Osteoblast (primary cell): ENCODE measurements at places on chromosomes 16 and 17. TPM values are rescaled to one million over a fixed set of nuclear protein-coding genes. Genes with fewer than 3 reads are reported as not detected.

DNA sequence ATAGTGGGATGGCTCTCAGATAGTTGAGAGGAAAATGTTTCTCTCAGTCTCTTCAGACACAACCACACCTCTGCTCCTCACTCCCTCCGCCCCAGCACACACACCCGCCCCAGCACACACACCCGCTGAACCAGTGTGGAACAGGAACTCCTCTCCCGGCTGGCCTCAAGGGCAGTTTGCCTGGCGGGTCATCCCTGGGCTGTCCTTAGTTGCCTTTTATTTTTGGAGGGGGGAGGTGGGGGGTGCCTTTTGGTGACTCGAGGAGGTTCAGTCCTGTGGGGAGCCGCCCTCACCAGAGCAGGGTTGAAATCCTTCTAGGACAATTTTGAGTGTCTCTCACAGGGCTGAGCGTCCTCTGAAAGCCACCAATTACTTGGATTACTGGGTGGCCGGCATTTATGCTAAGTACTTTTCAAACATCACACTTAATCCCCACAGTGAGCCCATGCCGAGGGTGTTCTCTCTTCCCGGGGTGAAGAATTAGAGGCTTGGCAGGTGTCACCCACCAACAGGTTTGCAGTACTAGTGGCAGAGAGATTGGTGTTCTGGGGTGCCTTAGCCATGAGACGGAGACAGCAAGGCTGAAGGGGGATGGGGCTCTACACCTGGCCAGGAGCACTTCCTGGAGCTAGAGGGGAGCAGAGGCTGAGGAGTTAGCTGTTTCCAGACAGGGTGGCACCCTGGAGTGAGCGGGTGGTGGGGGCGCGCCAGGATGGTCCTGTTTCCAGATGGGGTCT lies 2.8 kb downstream of the RASD1 start:
- DNase-seq, result peak; percentile 79

- DNase-seq, result peak; percentile 89
These were observed 610 bp downstream of the DOC2A start for GRCh38 chr16:30009990-30010843.

DNA sequence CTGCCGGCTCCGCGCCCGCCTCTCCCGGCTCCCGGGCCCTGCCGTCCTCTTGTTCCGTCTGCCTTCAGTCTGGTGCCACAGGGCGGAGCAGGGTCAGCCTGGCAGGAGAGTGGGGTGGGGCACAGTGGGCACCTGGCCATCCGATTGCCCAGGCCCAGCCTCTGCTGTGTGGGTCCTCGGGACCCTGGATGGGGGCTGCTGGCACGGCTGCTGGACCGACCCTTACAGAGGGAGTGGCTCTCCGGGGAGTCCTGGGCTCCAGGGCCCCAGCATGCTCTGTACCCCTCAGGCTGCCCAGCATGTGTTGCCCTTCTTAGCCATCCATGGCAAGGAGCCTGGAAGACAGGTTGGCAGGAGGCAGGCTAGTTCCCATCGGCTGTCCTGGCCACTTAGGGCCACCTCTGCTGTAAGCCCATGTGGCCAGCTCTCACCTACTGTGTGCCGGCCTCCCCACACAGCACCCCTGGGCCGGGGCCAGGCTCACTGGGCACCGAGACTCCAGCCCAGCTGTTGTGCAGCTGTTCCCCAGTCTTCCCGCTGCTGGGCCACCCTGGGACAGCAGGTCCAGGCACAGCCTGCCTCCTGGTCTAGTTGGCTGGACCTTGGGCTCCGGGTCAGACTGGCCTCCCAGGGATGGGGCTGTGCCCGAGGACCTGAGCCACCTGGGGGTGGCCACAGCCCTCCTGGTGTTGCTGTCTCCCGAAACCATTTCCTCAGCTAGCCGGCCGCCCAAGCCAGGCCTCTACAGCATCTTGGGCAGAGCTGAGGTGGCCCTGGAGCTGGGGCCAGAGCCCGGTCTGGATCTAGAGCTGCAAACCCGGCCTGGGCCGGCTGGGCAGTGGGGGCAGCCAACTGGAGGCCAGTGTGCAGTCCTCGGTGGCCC lies 24.9 kb downstream of the BAHCC1 start:
- DNase-seq, result no peak

- no peak for DNase-seq
These were observed 10.2 kb downstream of the COX4I1 start for GRCh38 chr16:85809645-85810044.

Gene RPRML
- not detected in 2 replicates for total RNA-seq

Gene CD300LG
- total RNA-seq, result not detected in 2 replicates

Gene LRRC37A
- total RNA-seq, result 2.4 and 6.2 TPM in 2 replicates

Gene PLA2G10
- total RNA-seq, result not detected in 2 replicates

Gene DCTPP1
- total RNA-seq, result 13.6 and 13.8 TPM in 2 replicates

DNA sequence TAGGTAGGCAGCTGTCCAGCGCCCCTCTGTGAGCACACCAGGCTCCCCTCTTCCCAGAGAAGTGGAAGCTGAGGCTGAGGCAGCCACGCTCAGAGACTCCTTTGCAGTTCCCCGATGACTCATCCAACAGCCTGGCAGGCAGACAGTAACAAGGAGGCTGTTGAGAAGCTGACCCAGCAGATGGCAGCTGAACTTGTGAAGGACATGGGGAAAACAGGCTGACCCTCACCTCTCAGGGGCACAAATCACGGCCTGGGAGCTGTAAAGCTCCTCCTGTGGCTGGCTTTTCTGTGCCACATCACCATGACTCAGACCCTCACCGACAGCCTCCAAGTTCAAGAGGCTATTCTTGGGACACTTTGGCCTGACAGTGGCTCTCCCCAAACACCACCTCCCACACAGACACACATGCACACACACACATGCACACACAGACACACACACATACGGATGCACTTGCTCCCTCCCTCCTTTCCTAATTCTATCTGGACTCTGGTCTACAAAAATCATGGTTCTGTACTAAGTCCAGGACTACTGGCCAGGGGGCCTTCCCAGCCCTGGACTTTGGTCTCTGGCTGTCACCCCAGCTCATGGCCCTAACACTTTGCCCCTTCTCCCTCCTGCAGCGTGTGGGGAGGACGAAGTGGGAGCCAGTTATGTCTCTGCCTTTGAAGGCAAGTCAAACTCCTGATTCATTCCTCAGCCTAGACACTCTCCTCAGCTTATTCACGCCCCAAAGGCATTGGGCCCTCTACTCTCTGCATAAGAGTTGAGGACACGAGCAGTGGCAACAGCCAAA lies 23.2 kb downstream of the MAP3K14 start:
- DNase-seq, result peak; percentile 96

DNA sequence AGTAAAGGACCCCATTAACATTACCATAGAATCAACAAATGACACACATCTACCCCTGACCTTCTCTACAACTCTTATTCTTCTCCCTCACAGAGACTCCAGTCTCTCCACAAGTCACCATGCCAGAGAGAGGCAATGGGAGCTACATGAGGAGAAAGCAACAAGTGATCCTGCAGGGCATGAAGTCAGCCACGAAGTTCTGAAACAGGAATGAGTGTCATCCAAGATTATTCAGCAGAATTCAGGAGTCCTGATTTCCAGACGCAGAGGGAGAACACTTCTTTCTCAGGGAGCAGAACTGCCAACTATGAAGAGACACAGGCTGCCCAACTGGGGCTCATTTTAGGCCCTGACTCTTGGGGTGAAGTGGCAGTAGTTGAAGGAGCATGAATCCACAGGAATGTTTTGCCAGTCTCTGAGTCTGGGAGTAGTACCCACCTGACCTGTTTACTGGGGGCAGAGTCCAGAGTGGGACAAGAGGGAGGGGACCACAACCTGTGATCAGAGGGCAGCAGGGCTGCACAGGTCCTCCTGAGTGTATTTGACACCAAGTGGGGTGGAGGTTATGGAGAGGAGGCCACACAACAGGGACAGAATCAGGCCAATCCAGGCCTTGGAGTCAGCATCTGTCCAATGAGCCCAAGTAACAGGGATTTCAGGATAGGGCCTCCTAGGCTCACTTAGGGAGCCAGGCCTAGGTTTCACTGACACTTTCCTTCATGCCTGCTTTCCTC lies 2.4 kb upstream of the MTMR4 start:
- no peak for DNase-seq

Gene ASPA
- total RNA-seq, result 0.36 and 0.59 TPM in 2 replicates

DNA sequence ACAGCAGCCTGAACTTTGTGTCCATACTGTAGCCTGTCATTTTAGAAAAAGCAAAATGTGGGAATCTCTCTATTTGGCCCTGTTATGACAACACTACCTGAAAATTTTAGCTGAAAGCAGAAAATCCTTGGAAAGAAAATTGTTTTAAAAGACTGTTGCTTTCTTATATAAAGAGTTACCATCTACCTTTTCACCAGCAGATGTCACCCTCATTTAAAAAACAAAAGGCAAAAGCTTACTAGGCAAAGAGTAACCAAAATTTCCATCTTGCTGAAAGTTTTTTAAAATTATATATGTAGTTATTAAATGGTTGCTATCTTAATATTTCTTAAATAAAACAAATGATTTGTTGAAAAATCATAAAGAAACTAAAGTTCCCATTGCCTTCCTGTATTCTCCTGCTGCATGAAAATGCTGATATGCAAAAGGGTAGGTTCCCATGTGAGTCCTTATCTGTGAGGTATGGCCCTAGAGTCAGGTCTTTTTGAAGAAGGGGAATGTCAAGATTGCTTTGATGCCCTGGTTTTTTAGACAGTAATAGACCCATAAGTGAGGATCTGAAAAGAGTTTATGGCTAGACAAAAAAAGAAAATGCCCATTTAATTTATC lies 61.0 kb downstream of the TNRC6C start:
- DNase-seq, result no peak

Gene CEMP1
- not detected in 2 replicates for total RNA-seq

Gene ATP2C2
- not detected in 2 replicates for total RNA-seq

DNA sequence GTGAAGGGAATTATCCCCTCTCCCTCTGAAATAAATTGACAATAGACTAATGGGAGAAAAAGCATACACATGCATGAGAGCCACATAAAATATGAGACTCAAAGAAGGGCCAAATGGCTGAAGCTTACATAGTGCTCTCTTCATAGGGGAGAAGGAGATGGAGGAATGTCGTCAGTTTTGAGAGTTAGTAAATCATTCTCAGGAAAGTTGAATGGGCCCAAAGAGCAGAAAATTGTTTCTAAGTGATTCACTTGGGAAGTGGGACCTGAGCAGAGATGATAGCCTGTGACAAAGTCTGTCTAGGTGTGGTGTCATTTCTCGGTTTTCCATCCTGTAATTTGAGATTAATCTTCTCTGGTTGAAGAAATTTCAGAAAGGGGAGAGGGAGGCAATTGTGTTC lies 35.0 kb downstream of the BCAS3 start:
- DNase-seq, result no peak

DNA sequence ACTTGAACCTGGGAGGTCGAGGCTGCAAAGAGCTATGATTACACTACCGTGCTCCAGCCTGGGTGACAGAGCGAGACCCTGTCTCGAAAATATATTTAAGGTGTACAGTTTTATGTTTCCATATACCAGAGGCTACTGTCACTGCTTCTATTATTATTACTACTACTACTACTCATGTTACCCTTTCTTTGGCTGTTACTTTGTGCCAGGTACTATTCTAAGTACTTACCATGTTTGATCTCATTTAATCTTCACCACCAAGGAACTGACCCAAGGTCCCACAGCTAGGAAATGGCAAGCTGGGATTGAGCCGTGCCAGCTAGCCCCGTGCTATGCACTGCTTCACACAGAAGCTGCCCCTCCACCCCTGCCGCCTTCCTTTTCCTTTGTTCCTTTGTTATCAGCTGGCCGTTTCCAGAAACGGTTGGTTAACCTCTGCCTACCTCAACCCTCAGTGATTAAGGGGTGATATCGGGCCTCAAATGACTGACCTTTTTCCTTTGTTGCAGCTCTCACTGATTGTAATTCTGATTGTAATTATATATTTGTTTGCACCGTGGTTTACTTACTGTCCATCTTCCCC lies 78.4 kb downstream of the ABCC1 start:
- DNase-seq, result no peak

Gene SPATA33
- 3.2 and 3.3 TPM in 2 replicates for total RNA-seq

Gene RHBDL1
- total RNA-seq, result 0.88 and 1.1 TPM in 2 replicates

Gene CRYM
- total RNA-seq, result 4.1 and 5.1 TPM in 2 replicates

Gene CCL1
- total RNA-seq, result not detected in 2 replicates
